T follicular helper cell (primary cell): ENCODE measurements at places on chromosomes 5 and 9.
A peak's percentile ranks its signal among the peaks of the same experiment; 100 is the strongest.

DNA sequence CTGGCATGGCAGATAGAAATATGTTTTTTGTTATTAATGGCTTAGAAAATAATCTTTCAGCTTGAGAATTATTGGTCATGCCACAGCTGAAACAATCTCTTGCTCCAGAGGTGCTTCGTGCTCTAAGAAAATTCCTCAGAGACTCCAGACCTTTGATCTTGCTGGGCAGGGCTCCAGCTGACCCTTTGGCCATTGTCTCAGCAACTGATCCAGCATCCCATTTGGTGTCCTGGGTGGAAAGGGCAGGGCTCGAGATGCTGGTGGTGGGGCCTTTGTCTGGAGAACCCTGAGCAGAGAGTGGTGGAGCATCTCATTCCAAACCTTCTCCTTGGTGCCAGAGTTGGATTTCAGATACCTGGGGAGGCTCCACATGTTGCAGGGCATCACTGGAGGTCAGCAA lies 43.2 kb upstream of the PIK3R1 start:
- DNase-seq: no peak

GRCh38 chr9:70479880-70480291 lies 65.4 kb upstream of the KLF9 start:
- no peak for DNase-seq

- DNase-seq: no peak
These were observed 63.5 kb upstream of the GARNL3 start for GRCh38 chr9:127201071-127201541.

GRCh38 chr9:93675336-93676150 lies 99.2 kb downstream of the PHF2 start:
- no peak for DNase-seq

DNA sequence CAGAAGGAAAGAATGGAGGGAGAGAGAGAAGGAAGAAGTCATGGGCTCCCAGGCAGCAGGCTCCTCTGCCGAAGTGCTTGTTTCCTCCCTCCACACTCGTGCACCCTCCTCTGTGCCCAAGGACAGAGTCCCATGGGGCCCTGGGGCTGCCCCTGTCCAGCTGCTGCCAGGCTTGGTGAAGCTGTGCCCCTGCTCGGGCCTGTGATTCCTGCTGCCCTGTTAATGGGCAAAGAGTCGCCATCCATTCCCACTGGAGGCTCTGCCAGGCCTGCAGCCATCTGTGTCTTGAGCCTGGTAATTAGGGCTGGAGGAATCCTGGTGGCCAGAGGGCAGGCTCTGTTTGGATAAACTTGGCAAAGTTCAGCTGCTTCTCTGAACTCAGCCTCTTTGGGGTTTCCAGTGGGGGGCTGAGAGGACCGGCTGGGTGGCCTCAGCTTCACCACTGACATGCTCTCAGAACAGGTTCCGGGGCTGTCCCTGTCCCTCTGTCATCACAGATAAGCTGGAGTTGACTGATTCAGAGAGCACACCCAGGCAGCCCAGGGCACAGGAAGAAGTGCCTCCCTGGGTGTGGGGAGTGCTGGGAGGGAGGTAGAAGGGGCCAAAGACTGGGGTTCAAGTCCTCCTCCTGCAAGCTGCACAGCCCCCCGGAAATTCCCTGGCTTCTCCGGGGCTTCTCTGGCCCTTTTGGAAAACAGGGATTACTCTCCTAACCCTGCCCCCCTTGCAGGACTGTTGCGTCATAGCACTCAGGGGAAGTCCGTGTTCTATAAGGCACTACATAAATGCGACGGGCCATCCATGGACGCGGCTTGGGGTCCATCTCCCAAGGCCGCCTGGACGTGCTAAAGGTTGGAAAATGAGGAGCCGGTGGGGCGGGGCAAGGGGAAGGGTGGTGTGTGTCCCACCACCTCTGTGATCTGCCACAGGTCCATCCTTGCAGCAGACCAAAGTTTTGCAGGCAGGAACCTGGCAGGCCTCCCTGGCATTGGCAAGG lies 154.8 kb downstream of the PAX5 start:
- no peak for DNase-seq

DNA sequence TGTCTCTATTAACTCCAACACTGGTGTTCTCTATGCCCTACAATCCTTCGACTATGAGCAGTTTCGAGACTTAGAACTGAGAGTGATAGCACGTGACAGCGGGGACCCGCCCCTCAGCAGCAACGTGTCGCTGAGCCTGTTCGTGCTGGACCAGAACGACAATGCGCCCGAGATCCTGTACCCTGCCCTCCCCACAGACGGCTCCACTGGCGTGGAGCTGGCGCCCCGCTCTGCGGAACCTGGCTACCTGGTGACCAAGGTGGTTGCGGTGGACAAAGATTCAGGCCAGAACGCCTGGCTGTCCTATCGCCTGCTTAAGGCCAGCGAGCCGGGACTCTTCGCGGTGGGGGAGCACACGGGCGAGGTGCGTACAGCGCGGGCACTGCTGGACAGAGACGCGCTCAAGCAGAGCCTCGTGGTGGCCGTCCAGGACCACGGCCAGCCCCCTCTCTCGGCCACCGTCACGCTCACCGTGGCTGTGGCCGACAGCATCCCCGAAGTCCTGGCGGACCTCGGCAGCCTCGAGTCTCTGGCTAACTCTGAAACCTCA lies 2.0 kb downstream of the PCDHGA11 start:
- no peak for DNase-seq

GRCh38 chr9:112569186-112569585 lies 82.6 kb downstream of the KIAA1958 start:
- no peak for DNase-seq

DNA sequence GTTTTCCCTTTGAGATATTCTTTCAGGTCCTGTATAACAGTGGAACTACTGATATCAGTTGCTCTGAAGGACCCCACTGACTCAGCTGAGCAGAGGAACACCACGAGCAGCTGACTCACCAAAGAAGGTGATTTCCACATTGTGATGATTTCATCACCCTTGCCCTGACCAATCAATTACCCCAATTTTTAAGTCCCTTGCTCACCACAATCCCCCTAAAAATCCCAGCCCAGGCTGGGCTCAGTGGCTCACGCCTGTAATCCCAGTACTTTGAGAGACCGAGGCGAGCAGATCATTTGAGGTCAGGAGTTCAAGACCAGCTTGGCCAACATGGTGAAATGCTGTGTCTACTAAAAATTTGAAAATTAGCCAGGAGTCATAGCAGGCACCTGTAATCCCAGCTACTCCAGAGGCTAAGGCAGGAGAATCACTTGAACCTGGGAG lies 125.3 kb upstream of the ABCA1 start:
- no peak for DNase-seq

GRCh38 chr5:50658246-50658645 lies 8.2 kb upstream of the PARP8 start:
- DNase-seq: no peak

DNA sequence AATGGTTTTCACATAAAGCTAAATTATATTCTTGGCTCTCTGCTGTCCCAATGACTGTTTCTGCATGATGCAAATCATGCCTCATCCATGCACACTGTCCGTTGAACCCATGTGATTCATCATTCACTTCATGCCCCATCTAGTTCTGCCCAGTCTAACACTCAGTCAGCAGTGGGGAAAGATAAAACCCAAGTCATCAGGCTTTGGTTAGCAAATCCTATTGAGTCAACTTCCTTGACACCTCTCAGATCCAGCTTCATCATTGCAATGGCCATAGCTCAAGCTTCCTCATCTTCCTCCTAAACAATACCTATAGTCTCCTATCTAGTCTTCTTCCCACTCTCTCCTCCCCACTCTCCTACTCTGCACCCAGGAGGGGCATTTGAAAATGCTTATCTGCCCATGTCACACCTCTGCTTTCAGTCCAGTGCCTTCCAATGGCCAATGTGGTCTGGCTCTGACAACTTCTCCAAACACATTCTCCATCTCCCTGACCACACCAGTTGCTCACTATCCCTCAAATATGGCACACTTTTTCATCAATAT lies 266.0 kb upstream of the TRIM32 start:
- no peak for DNase-seq

- DNase-seq: no peak
These were observed 39.1 kb downstream of the WHRN start for GRCh38 chr9:114465906-114466900.

- no peak for DNase-seq
These were observed 15.7 kb downstream of the NREP start for GRCh38 chr5:111741278-111741677.

DNA sequence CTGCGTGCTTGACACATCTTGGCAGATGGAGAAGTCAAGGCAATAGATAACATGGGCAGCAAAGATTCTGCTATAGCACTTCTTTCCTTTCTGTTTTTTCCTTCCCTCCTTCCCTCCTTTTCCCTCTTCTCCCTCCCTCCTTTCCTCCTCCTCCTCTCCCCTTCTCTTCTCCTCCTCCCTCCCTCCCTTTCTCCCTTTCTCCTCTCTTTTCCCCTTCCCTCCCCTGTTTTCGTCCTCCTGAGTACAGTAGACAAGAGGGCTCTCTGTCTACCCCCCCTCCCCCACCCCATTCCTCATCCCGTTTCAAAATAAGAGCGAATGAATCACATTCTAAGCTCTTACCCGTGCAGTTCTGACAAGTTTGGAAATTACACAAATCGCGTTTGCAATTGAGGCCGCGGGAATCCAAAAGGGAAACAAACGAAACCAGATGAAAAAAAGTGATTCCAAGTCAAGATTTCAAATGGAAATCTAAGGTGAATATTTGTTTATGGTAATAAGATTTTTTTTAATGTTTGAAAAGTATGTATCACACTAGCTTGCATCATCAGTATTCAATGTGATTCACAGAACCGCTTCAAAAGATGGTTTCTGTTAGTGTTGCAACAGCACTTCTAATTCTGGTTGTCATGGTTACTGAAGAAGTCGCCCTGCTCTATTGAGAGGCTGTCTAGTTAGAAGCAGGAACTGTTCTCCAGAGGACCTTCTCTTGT lies 1.3 kb downstream of the NIM1K start:
- peak; percentile 4 for DNase-seq

- DNase-seq: no peak
These were observed 221.7 kb downstream of the PBX3 start for GRCh38 chr9:125968714-125969374.

DNA sequence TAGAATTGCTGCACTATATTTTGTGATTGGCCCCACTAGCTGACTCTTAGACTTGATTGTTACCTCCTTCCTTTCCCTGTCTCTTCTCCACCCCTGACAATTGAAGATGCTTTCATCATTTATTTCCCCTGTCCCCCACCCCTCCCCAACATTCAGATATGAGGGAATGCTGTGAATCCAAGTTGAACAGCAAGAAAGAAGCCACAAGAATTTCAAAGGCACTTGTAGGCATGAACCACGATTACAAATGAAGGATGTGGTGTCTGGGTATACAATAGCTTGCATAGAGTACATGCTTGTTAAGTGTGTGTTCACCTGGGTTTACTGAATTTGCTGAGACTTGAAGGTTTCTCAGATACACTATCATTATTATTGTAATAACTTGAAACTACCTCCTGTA lies 78.3 kb upstream of the TRIO start:
- DNase-seq: no peak

DNA sequence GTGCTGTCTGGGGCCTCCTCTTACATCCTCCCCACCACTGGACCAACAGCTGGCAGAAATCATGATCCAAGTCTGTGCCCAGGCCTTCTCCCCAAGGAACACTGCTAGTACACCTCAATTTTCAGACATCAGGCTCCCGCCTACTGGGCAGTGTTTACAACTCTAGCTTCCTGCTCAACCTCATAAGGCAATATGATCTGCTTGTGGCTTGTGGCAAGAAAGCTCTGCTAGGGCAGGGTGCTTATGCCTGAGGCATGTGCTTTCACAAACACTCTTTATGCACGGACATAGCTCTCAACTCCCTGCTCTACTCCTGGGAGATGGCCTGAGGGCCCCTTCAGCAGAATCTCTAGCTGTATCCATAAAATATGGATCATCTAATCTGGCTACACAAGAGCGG lies 32.5 kb downstream of the SH3TC2 start:
- no peak for DNase-seq

GRCh38 chr9:97673922-97674321 lies 23.2 kb downstream of the XPA start:
- no peak for DNase-seq

DNA sequence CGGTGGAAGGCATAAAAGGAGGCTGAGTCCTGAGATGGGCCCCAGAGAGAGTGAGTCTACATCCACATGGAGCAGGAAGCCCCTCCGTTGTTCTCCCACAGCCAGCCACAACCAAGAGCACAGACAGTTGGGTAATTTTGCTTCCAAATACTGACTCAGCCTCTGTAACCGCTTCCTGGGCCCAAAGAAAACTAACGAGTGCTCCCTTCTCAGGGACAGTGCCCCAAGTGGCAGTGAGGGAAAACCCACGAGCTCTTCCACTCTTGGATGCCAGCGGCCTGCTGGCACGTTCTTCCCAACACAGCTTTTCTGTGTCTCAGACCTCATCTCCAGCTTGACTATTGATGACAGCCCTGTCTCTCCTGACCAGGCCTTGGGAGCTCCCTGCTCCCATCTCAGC lies 207.6 kb downstream of the FSTL4 start:
- DNase-seq: no peak

DNA sequence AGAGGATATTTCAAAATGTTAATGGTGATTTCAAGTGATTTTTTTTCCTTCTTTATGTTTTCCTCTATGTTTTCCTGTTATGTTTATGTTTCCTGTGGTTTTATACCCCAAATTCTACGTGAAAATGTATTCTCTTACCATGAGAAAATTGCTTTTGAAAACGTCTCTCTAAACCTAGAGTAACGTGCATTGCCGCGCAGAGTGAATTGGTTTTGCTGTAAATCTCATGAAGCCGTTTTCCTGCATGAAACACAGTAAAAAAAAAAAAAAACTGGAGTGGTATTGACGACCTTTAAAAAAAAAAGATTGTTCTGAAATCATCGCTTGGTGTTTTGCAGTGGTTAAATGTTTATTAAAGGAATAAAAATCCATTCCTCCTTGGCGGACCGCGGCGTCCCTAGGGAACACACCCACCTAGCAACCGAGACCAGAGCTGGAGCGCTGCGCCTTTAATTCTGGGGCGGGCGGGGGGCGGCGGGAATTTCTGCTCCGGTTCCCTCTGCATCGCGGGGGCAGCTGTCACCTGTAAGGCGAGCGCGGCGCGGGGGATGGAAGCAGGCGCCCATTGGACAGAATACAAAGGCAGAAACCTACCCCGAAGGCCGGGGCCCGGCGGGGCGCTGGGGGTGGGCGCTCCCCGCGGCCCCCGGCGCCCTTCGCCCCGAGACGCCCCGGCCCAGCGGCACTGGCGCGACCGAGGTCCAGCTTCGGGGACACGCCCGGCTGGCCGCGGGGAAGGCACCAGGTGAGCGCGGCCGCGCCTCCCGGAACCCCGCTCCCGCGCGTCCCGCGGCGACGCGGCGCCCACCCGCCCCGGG lies at the start of gene SOWAHA:
Gene SOWAHA (plus strand): TSS at position 522 of the 818 bp plus-strand sequence. CDS start 320 bp downstream, outside the sequence.
- DNase-seq: no peak

DNA sequence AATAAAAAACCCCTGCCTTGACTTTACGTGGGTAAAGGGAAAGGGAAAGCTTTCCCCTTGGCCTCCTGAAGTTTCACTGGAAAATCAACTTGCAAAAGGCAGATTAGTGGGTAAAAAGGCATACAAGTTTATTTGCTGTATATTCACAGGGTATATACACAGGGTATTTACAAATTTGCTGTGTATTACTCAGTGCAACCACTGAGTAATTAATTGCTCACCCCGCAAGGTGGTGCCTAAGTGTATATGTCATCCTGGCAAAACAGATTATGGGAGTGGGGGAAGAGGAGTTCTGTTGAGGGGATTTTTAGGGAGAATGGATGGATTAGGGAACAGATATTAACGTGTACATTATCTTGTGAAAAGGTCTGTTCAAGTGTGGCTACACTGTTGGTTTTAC lies 7.1 kb upstream of the RARS1 start:
- no peak for DNase-seq

GRCh38 chr9:33161589-33162132 lies 5.5 kb downstream of the B4GALT1 start:
- DNase-seq: no peak

- peak; percentile 66 for DNase-seq
These were observed 70.6 kb downstream of the IQGAP2 start for GRCh38 chr5:76473661-76474060.
